ENCODE measurements at places on chromosomes 12 and 14.

GRCh38 chr14:43407706-43408105, 1099.4 kb downstream of the FSCB start:
- DNase-seq, result no peak

- no peak for DNase-seq
Observed at GRCh38 chr12:45794422-45794821, 64.9 kb downstream of the ARID2 start.

GRCh38 chr12:10409392-10409791, at the start of gene KLRC4:
TSS of gene KLRC4 (minus strand) at chr12:10409757. CDS start at chr12:10409575, 182 bp downstream.
- no peak for DNase-seq

DNA sequence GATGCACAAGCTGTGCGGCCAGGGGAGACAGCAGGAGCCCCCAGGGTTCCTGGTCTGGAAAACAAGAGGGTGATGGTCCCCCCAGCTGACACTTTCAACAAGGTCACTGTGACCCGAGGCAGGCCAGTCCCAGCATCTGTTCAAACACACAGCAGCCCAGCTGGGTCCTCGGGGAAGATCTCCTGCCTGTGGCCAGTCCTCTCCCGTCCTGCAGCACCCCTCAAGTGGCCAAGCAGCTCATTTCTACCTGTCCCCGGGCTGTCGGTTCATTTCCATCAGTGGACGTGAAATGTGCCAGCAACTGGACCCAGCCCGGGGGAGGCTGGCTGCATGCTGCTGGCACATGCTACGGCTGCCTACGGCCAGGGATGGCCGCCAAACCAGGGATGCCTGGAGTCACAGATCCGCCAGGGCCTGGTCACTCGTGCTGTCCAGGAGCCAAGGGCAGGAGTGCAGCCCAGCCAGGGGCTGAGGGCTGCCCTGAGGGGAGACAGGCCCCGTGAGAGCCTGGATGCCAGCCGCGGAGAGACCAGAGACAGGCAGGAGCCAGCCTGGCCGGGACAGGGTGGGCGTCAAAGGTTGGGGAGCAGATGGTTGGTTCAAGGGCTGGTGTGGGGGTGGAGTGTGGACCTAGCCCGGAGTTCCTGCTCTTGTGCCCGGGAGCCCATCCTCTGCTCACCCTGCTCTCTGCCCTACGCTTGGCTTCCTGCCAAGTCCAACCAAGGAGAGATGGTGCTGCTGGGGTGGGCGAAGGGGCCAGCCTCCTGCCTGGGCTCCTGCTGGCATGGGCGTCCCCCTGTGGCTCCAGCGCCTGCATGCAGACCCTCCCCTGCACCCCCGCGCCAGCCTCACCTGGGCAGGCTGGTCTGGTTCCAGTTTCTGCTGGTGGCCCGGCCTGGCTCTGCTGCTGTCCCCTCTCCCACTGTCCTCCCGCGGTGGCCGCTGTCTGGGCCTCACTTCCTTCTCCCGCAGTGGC, 143.8 kb downstream of the ADGRD1 start:
- DNase-seq, result peak; percentile 39

DNA sequence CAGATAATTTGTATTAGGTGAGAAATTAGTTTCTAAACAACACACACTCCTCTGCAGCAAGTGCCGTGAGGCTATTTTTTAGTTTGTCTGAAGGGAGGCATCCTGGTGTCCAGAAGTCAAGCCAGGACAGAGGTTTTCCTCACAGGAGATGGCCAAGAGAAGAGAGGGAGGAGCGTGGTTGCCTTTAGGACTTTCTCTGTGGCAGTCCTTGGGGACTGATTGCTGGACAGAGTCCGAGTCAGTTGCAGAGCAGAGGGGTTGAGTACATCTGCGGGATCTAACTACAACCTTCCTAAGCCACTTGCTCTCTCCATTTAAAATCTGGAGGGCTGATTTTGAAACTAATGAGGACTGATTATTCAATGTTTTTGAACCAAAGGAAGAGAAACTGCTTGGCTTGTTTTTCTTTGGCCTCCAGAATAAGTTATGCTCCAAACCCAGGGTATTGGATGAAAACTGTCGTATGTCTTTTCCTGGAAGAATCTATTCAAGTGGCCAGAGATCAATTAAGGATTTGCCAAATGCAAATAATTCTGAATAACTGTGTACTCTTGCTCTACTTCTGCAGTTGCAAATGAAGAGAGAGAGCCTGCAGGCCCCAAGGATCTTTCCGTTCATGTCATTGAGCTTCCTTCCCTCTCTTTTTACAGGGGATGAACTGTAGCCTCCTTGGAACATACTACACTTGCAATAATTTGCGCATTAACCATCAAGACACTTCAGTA, 1.2 kb downstream of the SLCO1C1 start:
- DNase-seq, result no peak

Measured in frontal cortex (tissue), 4 donors.